ENCODE measurements at places on chromosomes 16 and 17.
A peak's percentile ranks its signal among the peaks of the same experiment; 100 is the strongest.

DNA sequence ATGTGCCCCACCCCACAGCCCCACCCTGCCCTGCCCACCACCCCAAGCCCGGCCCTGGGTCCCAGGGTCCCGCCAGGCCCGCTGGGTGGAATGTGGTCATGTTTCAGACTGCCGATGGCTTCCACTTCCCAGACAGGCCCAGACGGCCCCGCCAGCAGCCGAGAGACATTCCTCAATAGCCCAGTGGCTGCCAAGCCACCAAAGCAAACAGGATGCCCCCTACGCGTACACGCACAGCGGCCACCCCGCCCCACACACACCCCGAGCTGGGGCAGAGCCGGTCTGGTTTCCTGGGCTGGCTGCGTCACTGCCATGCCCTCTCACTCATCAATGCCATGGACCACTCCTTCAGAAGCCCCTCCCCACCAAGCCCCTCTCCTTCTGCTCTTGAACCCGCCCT, 1.2 kb upstream of the KRT17 start:
- no peak for DNase-seq

DNA sequence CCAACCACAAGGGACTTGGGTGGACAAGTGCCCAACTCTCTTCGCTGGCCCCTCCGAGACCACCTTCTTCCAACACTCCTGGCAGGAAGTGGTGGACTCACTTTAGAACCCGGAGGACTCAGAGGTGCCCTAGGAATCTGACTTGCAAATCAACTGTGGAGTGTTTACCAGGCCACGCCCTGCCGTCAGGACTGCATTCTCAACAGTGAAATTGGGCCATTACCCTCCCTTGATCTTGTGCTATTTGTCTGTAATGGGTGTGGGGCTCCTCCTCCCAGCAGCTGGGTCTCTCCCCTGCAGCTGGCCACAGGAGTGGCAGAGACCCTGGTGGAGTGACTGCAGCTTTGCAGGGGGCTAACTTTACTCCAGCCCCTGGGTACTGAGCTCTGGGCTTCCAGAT, 212.2 kb upstream of the RPL38 start:
- DNase-seq = no peak

DNA sequence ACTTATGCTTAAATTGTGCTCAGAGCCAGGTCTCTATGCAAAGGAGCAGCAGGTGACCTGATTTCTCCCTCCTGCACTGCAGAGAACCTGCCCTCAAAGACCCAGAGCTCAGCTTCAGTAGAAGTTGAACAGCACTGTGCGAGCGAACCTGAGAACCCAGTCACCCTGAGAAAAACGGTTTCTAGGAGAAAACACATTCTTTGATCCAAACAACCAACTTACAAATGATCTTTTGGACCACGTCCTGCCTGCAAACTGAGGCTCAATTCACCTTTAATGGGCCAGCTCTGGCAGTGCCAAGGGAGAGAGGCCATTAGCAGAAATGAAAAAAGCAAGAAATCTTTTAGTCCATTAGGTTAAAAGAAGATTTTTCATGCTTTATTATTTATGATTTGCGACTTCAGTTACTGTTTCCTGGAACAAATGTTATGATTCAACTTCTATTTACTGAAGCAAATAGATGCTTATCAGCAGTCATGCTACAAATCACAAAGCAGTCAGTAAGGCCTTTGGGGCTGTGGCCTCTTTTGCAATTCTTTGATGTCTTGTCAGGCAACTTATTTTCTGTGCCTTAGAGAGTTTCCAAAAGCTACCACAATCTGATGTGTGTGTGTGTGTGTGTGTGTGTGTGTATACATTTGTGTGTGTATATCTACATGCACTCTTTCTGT, 65.7 kb upstream of the LRRC37A3 start:
- peak; percentile 47 for DNase-seq

GRCh38 chr16:13937411-13937810, 17.5 kb downstream of the ERCC4 start:
- DNase-seq = no peak

DNA sequence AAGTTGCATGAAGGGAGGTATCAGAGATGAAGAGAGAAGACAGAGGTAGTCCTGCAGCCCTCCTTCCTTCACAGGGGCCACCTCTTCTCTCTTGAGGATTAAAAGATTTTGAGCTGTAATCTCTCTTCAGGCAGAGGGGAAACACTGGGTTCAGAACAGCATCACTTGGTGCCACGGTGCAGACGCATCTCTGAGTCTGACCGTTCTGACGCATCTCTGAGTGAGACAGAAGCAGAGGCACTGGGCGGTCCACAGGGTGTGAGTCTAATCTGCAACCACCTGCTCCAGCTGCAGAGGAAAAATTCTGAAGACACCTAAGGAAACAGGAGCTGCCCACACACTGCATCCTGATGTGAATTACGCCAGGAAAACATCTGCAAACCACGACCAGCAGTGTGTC, 5.3 kb upstream of the KRT37 start:
- no peak for DNase-seq
